Lung (tissue), 17 donors: ENCODE measurements at places on chromosomes 12 and 14. TPM values are rescaled to one million over a fixed set of nuclear protein-coding genes. Genes with fewer than 3 reads are reported as not detected.

The SUOX gene
- total RNA-seq, result 26.2 TPM

DNA sequence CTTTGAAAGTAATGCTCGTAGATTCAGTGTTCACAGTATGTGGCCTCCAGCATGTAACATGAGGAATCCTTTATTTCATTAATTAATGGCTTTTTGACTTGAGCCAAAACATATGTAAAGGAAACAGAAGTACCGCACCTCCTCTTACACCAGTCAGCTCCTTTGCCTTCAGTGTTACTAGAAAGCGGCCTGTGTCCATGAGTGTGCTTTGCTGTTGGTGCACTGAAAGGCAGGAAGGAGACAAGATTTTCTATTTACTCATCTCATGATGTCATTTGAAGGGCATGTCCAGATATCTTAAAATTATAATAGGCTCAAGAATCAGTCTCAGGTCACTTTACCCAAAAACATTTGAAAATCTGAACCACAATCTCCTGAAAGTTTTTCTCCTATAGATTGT lies 9.9 kb upstream of the CCT2 start:
- H3K4me1 ChIP-seq, result no peaks in the 10 kb centered on the region
- no peak for DNase-seq
- H3K4me3 ChIP-seq, result no peak overlapping the region
- H3K27ac ChIP-seq, result no peak overlapping the region

DNA sequence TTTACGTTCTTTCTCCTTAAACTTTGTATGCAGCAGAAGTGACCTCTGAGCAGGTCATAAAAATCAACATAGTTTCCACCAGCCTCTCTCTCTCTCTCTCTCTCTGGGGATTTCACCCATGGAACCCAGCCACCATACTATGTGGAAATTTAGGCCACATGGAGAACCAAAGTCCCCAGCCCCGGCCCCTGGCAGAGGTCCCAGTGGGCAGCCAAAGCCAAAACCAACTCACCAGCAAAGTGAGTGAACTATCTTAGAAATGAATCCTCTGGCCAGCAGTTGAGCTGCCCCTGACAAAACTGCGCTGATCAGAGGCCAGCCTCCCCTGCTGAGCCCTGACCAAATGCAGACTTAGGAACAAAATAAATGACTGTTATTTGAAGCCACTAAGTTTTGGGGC lies 9.2 kb downstream of the DUSP6 start:
- H3K4me3 ChIP-seq, result no peak overlapping the region
- H3K36me3 ChIP-seq, result peaks cover 3% of the 10 kb centered on the region
- no peaks in the 10 kb centered on the region for H3K27me3 ChIP-seq

GRCh38 chr14:88937706-88938105 lies 113.3 kb downstream of the TTC8 start:
- H3K27ac ChIP-seq, result no peak overlapping the region
- H3K36me3 ChIP-seq, result no peaks in the 10 kb centered on the region
- no peaks in the 10 kb centered on the region for H3K27me3 ChIP-seq
- peaks cover 19% of the 10 kb centered on the region for H3K4me1 ChIP-seq
- DNase-seq, result no peak

- H3K27ac ChIP-seq, result no peak overlapping the region
- H3K27me3 ChIP-seq, result no peaks in the 10 kb centered on the region
Observed at GRCh38 chr12:71439362-71439612, 311 bp upstream of the LGR5 start.

DNA sequence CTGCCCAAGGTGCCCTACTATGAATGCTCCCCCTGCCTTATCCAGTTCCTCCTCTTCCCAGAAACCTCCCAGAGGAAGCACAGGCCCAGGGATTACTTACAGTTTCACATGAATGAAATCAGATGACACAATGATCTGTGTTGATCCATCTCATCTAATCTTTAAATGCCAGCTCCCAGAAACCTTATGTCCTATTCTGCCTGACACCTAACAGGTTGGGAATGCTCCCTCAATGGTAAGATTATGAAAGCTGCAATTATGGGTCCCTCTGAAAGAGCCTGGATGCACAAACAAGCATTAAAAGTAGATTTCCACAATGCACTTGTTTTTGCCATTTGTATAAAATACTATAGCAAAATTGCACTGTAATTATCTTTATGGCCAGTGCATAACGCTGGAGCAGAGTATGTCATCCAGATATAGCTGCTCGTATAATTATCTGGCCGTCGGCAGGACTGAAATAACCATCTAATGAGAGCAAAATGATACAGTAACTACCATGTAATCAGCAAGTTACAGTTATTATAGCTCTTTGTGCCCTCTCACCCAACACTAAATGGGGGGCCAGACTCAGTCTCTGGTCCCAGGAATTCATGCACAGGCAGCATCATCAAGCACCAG lies 4.4 kb upstream of the ZBTB39 start:
- no peaks in the 10 kb centered on the region for H3K36me3 ChIP-seq
- no peak for DNase-seq
- no peak overlapping the region for H3K4me3 ChIP-seq
- H3K27me3 ChIP-seq, result no peaks in the 10 kb centered on the region
- no peaks in the 10 kb centered on the region for H3K4me1 ChIP-seq

DNA sequence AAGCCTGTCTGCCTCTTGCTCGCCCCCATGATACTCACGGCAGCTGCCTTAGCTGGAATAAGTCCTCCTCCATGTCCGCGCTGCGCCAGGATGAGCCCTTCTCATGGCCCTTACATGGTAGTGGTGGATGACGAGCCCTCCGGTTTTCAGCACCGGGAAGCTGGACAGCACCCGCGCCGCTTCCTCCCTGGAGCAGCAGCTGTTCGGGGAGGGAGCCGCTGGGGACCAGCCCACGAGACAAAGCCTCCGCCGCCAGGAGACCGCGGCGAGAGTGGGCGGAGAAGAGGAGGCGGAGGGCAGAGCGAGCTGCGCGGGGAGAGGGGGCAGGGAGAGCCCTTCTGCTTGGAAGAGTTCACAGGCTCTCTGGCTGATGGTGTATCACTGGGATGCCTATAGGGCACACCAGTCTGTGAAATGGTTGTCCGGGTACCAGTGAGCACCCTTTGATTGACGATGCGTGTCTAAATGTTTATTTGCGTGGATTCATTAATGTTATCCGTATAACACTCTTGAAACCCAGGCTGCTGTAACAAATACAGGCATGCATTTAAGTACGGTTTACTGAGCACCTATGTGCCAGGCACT lies at the start of gene SVOP:
Gene SVOP, minus strand, starts transcription at position 273 of the 585 bp plus-strand sequence. Its CDS starts 200 bp downstream, at position 73.
- H3K27ac ChIP-seq, result no peak within 1 kb of the TSS
- H3K4me3 ChIP-seq, result no peak within 1 kb of the TSS
- H3K4me1 ChIP-seq, result no peaks in the 10 kb centered on the region
- peak; percentile 94 for DNase-seq
- H3K27me3 ChIP-seq, result no peaks in the 10 kb centered on the region

DNA sequence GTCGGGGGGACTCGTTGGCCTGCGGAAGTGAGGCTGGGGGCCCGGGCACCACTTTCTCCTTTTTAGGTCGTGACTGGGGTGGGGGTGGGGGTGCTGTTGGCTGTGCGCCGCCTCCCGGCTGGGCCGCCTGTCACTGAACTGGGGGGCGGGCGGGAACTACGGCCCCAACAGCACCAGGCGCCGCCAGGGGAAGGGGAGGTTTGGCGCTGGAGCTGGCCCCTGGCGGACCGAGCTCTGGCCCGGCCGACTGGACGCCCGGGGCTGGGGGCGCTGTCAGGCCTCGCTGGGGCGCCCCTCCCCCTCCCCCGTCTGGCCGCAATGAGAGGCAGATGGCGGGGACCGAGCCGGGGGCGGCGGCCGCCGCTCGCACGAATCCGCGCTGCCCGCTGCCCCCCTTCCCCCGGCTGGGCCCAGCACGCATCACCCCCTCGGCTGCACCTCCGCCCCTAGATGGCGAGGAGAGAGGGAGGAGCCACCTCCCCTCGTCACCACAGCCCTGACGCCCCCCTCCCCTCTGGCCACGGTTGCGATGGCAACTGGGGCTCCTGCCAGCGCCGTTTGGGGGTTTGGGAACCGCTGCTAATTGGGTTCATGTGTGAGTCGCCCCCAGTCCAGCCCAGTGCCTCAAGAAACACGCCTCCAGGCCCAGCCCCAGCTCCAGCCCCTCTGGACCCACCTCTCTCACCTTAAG lies 723 bp downstream of the NFATC4 start:
- peak; percentile 95 for DNase-seq
- peaks cover 16% of the 10 kb centered on the region for H3K4me1 ChIP-seq
- no peaks in the 10 kb centered on the region for H3K27me3 ChIP-seq
- H3K27ac ChIP-seq, result peak overlapping the region; percentile 54
